ENCODE measurements at places on chromosomes 7 and 10. TPM values are rescaled to one million over a fixed set of nuclear protein-coding genes. Genes with fewer than 3 reads are reported as not detected.

- no peaks in the 10 kb centered on the region for H3K27me3 ChIP-seq
- no peaks in the 10 kb centered on the region for H3K36me3 ChIP-seq
- no peaks in the 10 kb centered on the region for H3K4me1 ChIP-seq
- H3K27ac ChIP-seq: no peak overlapping the region
These were observed 4.1 kb downstream of the OR2F1 start for GRCh38 chr7:143958781-143959180.

GRCh38 chr7:135808206-135808605 lies 59.6 kb upstream of the FAM180A start:
- no peak for DNase-seq
- no peaks in the 10 kb centered on the region for H3K36me3 ChIP-seq
- H3K27ac ChIP-seq: no peak overlapping the region
- no peak overlapping the region for H3K4me3 ChIP-seq
- peaks cover 3% of the 10 kb centered on the region for H3K4me1 ChIP-seq

GRCh38 chr7:129089521-129090212 lies 34.8 kb upstream of the TNPO3 start:
- DNase-seq: no peak
- no peak overlapping the region for H3K4me3 ChIP-seq
- H3K27me3 ChIP-seq: no peaks in the 10 kb centered on the region
- no peak overlapping the region for H3K27ac ChIP-seq
- H3K36me3 ChIP-seq: no peaks in the 10 kb centered on the region

DNA sequence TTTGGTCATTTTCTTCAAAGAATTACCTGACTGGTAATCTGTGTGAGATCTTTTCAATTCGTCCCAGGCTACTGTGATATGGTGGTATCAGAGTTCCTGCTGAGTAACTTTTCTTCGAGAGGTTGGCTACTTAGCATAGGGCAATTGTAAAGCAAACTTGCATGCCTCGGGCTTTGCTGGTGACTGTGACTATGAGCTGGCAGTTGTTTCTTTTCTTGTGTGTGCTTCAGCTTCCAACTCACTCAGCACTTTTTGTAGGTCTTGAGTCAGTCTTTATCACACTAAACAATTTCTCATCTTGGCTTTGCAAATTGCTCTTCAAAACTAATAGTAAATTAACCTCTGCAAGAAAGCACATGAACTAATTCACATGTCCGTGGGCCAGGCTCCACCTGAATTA lies 44.3 kb downstream of the PRR15 start:
- H3K4me1 ChIP-seq: peaks cover 61% of the 10 kb centered on the region
- H3K27ac ChIP-seq: peak overlapping the region; percentile 78
- 0 out of 2 replicates have a peak overlapping the region, but pooled peaks have one; percentile 2 for H3K4me3 ChIP-seq
- peak; percentile 47 for DNase-seq

DNA sequence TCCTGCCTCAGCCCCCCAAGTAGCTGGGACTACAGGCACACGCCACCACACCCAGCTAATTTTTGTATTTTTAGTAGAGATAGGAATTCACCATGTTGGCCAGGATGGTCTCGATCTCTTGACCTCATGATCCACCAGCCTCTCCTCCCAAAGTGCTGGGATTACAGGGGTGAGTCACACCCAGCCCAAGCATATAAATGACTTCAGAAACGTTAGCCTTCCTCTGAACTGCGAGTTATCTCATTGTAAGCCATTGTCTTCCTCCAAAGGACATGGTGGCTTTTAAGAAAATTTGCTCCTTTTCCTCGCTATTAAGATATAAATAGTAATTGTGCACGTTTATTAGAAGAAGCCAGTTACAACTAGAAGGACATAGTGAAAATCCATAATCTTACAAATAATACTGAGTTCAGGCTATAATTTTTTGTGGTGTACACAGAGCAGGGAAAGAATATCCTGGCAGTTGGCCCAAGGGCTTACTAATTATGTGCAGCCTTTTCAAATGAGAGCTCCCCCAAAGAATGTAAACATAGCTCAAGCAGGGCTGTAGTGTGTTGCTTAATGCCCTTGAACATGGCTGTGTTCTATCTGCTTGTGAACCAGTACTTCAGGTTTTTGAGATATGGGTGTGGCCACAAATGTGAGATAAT lies 495.8 kb downstream of the PARD3 start:
- peak overlapping the region; percentile 49 for H3K27ac ChIP-seq
- H3K36me3 ChIP-seq: 0 out of 2 replicates have a peak, but pooled peaks cover 4% of the 10 kb centered on the region
- H3K4me3 ChIP-seq: no peak overlapping the region
- H3K27me3 ChIP-seq: no peaks in the 10 kb centered on the region

GRCh38 chr10:121813211-121813815 lies 114.5 kb downstream of the ATE1 start:
- no peaks in the 10 kb centered on the region for H3K27me3 ChIP-seq
- no peak for DNase-seq
- H3K27ac ChIP-seq: no peak overlapping the region
- no peaks in the 10 kb centered on the region for H3K4me1 ChIP-seq
- no peak overlapping the region for H3K4me3 ChIP-seq

DNA sequence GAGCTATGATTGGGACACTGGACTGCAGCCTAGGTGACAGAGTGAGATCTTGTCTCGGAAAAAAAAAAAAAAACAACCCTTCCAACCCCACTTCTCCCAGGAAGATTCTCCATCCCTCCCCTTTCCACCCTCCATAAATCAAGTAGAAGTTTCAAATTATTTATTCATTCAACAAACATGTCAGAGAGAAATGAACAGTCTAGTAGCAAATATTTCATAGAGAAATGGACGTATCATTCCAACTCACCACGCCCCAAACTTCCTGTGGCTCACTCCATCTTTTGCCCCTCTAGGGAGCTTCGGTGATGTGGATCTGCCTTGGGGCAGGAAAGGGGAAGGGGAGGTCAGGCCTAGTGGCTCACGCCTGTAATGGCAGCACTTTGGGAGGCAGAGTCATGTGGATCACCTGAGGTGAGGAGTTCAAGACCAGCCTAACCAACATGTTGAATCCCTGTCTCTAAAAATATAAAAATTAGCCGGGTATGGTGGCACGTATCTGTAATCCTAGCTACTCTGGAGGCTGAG lies 638 bp upstream of the TRAPPC14 start:
- no peaks in the 10 kb centered on the region for H3K27me3 ChIP-seq
- peak overlapping the region; percentile 55 for H3K27ac ChIP-seq
- peak overlapping the region; percentile 86 for H3K4me3 ChIP-seq
- DNase-seq: no peak

DNA sequence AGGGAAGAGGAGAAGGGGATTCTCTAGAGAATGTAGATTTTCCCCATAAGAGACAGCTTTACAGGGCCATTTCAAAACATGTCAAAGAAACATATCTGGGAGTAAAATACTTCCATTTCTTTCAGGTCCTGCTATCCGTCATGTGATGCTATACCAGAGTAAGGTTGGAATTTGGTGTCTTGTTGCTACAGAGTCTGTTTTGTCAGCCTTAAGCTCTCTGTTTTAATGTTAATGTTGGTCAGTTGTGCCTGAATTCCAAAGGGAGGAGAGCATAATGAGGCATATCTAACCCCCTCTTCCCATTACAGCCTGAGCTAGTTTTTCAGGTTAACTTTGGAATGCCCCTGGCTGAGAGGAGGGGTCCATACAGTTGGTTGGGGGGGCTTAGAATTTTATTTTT lies 94.7 kb upstream of the CCDC71L start:
- H3K27me3 ChIP-seq: no peaks in the 10 kb centered on the region
- no peaks in the 10 kb centered on the region for H3K36me3 ChIP-seq
- no peak overlapping the region for H3K4me3 ChIP-seq
- no peaks in the 10 kb centered on the region for H3K4me1 ChIP-seq

Gene HHEX
- 5.8 TPM for total RNA-seq
